ENCODE measurements at places on chromosomes 2 and 18. TPM values are rescaled to one million over a fixed set of nuclear protein-coding genes. Genes with fewer than 3 reads are reported as not detected.

Gene ARHGEF4
- total RNA-seq: 10.1 TPM

Gene SEPTIN10
- 93.5 TPM for total RNA-seq

Gene DUSP19
- 1.9 TPM for total RNA-seq

Gene OSBPL1A
- total RNA-seq: 77.0 TPM

Gene GATA6
- 11.1 TPM for total RNA-seq

Gene CDK5R2
- not detected for total RNA-seq

- DNase-seq: no peak
These were observed at the start of gene ACADL for GRCh38 chr2:210224941-210225672. TSS of gene ACADL (minus strand) at chr2:210225447. CDS start at chr2:210225263, 184 bp downstream.

DNA sequence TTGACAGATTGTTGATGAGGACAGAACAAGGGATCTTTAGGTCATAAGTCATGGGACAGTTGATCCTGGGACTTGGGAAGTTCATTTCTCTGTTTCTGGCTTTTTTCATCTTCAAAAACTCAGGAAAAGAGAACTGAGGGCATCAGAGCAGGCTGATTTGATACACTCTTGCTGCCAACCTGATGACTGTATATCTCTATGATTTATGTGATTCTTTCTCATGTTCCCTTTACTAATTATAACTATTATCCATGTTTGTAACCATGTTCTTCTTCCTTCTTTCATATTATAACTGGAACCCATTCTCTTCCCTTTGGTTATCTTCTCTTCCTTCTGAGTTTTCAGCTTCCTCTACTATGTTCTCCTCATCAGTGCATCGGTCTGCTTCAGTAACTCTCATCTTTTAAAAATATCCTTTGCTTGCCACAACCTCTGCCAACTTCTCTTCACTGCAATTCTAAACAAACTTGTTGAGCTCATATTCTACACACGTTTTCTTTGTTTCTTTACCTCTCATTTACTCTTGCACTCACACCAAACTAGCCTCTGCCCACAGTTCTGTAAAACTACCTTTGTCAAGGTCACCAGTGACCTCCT is 13.5 kb downstream of the RASGRP3 start:
- no peak for DNase-seq

DNA sequence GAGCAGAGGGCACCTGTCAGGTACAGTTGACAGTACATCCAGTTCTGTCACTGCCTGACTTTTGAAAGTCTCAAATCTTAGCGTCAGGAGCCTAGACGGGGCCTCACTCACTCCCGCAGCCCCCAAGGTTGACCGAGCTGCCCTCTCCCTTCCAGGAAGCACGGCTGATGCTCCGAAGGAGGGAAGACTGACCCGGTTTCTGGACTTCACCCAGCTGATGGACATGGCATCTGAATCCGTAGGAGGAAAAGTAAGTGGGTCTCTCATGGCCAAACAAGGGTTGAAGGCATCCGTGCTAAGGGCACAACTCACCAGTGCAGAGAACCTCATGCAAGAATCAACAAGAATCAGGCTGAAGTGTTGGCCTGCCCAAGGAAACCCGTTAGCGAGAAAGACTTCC is 12.9 kb downstream of the ALLC start:
- no peak for DNase-seq

DNA sequence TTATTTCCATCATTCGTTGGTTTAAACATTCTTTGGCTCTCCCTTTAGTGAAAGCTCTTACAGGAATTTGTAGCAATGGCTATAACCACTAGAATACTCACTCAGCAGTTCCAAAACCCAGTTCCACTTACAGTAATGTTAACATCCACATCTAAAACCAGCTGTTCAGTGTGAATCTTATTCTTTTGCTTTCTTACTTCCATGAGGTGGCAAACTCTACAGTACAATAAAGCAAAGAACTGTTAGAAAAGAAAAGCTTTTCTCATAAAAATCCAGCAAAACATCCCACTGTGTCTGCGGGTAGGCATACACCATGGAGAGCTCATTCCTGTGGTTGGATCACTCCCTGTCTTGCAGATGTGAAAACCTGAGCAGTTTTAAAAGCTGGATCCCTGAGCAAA is 147.1 kb downstream of the ARHGAP28 start:
- DNase-seq: no peak

GRCh38 chr2:41925712-41926111 is 122.1 kb upstream of the PKDCC start:
- DNase-seq: no peak

GRCh38 chr2:39266916-39267434 is 23.2 kb upstream of the CDKL4 start:
- no peak for DNase-seq

GRCh38 chr2:131041402-131042147 is 51.7 kb downstream of the FAM168B start:
- no peak for DNase-seq

DNA sequence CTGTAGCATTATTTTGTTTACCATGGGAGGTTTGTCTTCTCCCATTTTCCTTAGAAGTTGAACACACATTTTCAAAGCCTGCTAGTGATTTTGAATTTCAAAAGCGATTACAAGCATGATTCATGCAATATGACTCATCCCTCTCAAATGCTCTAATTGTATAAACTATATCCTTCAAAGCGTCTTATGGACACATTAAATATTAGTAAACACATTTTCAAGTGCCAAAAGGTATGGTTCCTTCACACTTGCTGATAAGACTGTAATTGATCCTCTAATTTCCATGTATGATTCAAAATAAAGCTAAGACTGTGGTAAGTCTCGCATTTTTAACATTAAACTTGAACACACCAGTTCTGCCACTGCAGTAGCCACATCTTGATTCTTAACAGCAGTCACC is 512.9 kb downstream of the LRRTM4 start:
- DNase-seq: no peak

GRCh38 chr2:109677835-109678580 is 63.8 kb downstream of the SOWAHC start:
- DNase-seq: no peak

DNA sequence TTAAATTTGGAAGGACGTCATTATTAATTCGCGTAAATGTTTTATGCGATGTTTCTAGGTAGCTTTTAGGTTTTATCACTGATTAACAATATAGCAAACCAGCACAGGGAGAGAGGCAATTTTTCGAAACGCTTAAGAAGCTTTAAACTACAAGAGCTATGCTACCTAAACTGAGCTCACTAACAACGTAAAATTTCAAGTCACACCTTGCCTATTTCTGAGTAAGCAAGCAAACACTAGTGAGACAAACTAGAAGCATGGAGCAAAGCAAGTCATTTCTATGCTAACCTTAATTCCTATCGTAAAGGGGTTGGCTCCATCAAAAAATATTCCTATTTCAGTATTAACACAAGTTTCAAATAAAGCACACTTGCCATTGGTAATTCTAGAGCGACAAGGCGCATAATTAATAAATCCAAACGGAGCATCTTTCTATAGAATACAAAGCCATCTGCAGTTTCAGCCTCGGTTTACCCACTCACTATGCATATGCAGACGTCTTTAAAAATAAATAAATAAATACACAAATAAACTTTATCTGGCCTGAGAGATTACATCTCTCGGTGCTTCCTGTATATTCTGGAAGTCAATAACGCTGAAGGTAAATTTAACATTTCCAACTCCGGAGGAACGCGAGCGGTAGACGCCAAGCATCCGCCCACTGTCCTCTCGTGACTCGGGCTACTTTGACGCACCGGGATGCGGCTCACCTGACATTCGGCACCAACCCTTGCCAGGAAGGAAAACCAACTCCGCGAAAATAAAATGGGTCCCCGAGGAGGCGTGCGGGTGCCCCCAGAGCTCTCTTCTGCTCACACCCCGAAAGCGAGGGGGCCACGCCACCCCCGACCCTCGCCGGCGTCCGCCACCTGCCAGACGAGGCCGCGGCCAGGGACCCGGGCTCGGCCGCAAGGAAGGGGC is 947 bp downstream of the ITSN2 start:
- DNase-seq: peak; percentile 47
